ENCODE measurements at places on chromosomes 5 and 9. TPM values are rescaled to one million over a fixed set of nuclear protein-coding genes. Genes with fewer than 3 reads are reported as not detected.

PCDHB13 gene
- total RNA-seq: not detected

SLCO4C1 gene
- total RNA-seq: 0.28 TPM

SLF1 gene
- 13.3 TPM for total RNA-seq

GRK6 gene
- total RNA-seq: 110 TPM

SPATA9 gene
- not detected for total RNA-seq

VLDLR gene
- total RNA-seq: 12.7 TPM

ENHO gene
- not detected for total RNA-seq

ACTBL2 gene
- not detected for total RNA-seq

Measured in activated CD4-positive, alpha-beta T cell treated with anti-CD3 and anti-CD28 coated beads for 36 hours (primary cell).